ENCODE measurements at places on chromosomes 2 and 18.

- no peak for DNase-seq
Measured at GRCh38 chr18:30081122-30081521, 961.4 kb downstream of the DSC3 start.

- DNase-seq, result no peak
Measured at GRCh38 chr18:25121442-25121841, 230.5 kb downstream of the ZNF521 start.

DNA sequence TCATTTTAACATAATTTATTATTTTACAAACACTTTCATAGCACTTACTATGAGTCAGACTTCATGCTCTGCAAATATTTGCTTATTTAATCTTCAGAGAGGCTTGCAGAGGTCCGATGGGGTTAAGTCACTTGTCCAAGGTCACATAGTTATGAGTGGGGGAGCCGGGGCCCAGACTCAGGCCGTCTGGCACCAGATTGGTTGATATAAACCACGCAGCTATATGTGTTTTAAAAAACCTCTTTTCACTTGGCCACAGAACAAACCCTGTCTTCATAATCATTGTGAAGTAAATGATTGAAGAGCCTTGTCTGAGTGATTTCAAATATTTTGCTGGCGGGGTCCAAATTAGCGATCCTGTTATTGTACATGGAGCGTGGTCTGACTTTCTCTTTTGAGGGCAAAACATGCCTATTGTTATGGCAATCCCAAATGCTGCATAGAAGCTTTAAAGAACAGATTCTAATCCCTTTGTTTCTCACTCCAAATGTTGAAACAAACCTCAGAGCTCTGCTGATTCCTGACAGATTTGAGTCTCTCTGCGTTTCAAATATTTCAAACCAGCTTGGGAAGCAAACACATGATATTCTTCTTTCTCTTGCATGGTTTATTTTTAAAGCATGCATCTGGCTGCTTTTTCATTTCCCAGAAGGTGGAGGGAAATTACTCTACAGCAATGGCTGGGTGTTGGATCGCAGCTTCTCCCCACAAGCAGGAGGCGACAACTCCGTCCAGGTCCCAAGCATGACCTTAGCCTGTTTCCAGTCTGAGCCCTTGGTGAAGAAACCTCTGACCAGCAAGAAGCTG lies 142.4 kb downstream of the DDX1 start:
- peak; percentile 9 for DNase-seq

- DNase-seq, result no peak
Measured at GRCh38 chr2:114684403-114684802, 242.0 kb downstream of the DPP10 start.

GRCh38 chr2:229620759-229621158 lies 93.6 kb downstream of the DNER start:
- no peak for DNase-seq

DNA sequence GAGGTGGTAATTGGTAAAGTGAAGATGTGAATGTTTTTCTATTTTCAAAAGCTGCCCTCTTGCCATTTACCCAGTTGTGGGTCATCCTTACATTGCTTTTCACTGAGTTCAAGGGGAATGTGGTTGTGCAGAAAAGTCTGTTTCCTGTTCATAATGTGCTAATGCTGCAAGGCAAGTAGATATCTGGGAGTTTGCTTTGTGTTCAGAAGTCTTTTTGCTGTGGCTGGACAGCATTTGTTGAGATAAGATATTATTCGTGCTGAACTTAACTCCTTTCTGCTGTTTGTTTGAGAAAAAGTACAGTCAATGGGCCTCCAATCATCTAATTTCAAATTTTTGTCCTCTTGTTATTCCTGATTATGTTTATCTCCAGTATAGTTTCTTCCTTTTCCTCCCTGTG lies 263.2 kb downstream of the LTBP1 start:
- DNase-seq, result peak; percentile 32

DNA sequence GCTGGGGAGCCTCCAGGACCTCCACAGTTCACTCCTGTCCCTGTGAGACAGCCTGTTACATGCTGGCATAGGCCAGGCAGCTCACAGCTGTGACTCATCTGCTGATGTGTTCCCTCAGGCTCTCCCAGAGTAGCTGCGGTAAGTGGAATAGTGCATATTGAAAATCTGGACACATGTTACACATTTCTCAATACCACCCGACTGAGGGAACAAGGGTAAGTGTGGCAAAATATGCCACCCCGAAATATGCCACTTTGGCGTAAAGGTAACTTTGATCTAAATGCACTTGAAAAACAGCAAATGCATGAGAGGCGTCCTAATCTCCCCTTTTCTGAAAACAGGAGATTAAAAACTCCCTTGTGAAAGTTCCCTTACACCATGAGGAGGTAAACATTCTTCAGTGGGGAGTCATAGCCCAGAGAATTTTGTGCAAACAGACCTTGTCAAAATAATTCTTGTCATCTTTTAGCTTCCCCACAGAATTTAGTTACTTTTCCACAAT lies 557.9 kb downstream of the CCDC85A start:
- peak; percentile 94 for DNase-seq

- DNase-seq, result no peak
Measured at GRCh38 chr2:20350041-20350712, 467 bp downstream of the PUM2 start.

- DNase-seq, result no peak
Measured at GRCh38 chr2:181252262-181253148, 204.7 kb upstream of the ITGA4 start.

DNA sequence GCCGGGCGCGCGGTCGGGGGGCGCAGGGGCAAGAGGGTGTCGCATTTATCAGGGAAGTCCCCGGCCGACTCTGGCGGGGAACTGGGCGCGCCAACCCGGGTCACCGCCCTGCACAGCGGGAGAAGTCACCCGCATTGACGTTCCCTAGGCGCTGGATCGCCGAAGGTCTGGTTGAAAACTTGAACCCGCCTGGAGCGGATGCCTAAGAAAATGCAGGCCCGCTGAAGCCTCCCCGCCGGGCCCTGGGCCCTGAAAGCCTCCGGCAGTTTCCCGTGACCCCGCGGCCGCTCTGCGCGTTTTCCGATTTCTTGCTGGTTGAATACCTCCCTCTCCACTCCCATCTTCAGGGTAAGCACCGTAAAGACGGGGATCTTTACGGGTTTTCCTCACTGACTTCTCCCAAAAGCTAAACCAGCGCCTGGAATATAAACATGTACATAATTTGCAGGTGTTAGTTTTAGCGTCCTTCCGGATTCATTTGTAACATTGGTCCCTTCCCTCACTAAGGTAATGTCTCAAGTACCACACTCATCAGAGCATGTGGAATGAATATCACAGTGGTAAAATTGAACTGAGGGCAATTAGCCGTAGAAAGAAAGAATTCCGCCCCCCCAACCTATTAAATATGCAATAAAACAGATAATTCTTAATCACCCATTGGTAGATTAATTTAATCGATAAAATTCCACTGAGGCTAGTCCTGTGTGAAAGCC lies 675 bp upstream of the SPIRE1 start:
- peak; percentile 25 for DNase-seq

- no peak for DNase-seq
Measured at GRCh38 chr2:142104134-142104758, 26.6 kb downstream of the LRP1B start.

DNA sequence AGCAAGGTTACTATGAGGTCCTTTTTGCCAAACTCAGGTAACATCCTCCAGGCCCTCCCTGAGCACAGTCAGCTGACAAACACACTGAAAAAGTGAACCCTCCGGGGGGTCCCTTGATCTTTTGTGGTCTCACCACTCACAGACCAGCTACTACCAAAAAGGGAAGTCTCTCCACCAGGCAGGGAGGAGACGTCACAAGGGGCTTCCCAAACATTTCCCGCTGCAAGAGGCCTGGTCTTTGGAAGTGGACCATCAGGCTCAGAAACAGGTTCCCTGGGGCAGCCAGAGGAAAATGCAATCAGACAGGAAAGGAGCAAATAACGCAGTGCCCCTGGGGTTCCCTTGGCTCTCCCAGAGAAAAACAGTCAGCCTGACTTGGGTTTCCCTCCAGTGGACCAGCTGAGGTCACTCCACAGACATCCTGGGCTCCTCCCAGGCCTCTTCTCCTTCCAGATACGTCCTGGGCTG lies 38.7 kb upstream of the POMC start:
- DNase-seq, result no peak

GRCh38 chr2:86285571-86285970 lies 51.9 kb downstream of the REEP1 start:
- DNase-seq, result no peak

DNA sequence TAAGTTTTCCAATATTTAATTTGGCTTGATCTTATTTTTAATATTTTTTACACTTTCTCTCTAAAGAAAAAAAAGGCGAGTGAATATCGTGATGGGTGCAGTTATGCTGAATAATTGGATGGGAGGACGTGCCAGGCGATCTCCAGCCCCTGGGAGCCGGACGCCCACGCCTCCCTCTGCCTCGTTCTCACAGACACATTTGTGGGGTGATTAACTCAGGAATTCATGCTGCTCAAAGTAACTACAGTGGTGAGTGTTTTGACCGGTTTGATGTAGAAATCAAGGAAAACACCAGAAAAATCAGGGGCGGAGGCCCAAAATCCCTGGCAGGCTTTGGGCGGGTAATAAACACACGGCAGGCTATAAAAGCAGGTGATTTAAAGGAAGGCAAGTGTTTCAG lies 736.8 kb upstream of the SALL3 start:
- DNase-seq, result no peak

DNA sequence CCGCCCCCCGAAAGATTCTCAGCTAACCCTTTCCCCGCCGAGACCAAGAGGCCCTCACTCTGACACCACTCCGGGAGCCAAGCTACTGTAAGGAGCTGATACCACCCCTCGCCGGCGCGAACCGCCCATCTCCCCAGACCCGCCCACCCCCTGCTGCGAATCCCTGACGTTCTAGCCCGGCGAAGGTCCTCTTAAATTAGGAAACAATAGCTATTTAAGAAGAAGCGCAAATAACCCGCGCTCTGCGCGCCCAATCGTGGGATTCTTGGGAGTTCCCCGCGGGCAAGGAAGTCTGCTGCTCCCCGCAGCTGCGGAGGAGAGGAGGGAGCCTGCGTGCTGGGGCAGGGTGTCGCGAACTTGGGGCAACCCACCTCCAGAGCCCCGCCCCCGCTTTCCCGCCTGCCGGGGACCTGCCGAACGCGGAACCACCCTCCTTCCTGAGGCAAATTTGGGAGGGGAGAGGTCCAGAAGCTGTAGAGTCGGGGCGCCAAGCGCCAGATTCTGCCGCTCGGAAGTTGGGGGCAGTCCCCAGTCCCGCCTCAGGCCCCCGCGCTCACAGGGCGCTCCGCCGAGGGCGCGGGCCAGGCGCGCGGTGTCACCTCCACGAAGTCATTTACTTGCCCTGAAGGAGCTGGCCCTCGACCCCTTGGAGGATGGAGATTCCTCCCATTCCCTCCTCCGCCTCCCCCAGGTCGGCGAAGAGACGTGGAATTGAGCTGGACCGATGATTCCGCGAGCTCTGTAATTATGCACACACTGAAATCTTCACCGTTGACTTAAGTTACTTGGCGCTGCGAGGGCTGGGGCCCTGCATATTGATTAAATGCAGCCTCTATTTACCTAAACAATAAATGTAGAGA lies 8.4 kb upstream of the SP9 start:
- no peak for DNase-seq

GRCh38 chr2:203450561-203450960 lies 84.5 kb downstream of the RAPH1 start:
- no peak for DNase-seq

DNA sequence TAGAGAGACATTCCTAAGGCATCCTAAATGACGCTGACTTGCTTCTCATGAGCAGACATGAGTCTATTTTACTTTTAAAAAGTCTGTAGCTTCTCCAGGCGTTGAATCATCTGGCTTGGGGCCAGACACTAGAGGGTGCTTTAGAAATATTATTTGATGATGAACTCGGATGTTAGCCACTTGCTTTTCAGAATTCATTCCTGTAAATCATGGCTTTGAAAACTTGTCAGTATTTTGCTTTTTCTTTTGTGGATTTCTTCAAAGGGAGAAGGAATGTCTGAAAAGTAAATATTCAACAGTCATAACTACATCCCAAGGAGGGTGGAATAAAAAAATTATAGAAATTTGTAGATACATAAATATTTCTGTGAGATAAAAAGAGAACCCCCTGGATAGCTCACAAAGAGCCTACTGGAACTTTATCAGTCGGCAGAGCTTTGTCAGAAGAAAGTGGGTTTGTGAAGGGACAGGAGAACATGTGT lies 370.8 kb downstream of the OSR1 start:
- peak; percentile 93 for DNase-seq

- no peak for DNase-seq
Measured at GRCh38 chr2:191670076-191670475, 7.9 kb upstream of the NABP1 start.

- DNase-seq, result peak; percentile 20
Measured at GRCh38 chr2:151560289-151560688, 150.6 kb downstream of the RIF1 start.

DNA sequence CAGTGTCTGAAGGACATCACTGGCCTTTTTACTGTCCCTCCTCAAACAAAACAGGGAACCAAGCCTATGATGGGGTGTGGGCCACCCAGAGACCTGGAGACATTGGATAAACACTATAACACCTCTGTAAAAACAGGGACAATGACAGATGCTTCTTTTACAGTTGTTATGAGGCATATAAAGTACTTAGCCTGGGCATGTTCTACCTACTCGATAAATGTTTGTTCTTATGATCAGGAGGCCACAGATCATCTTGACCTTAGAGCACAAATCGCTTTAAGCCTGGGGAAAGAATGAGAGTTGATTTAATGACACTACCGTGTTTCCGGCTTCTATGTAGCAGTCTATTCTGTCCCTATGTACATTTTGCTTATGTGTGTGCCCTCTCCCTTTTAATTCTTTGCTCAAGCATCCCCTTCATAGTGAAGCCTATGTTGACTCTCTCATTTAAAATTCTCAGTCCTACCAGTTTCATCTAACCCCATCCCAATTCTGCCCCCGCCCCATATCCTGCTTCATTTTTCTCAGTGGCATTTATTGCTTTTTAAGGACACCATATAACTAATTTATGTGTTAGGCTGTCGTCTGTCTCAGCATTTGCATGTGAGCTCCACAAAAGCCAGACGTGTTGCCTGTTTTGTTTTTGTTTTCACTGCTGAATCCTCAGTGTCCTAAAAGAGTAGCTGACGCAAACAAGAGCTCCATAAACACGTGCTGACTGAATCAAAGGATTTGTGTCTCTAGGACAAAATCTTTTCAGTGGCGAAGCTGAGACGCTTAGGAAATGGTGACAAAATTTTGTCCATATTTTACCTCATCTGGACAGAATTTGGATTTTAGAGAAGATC lies 182.3 kb upstream of the ST6GAL2 start:
- DNase-seq, result no peak

Data from HFFc6 (cell line).